ENCODE measurements at places on chromosomes 4 and X.
A peak's percentile ranks its signal among the peaks of the same experiment; 100 is the strongest.

GRCh38 chr4:112130906-112131305, 14.3 kb upstream of the FAM241A start:
- peak; percentile 18 for DNase-seq

DNA sequence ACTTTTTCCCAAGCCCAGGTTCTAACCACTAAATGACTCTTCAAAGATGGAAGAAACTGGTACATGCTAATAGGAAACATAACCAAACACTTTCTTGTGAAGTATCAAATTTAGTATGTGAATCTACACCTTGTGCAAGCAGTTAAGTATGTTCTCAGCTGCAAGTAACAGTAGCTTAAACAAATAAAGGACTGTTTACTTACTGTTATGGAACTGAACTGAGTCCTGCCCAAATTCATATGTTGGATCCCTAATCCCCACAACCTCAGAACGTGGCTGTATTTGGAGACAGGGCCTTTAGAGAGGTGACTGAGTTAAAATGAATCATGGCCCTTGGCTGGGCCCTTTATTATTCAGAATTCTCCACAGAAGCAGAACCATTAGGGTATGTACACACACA, 178.7 kb downstream of the KDR start:
- DNase-seq = no peak

DNA sequence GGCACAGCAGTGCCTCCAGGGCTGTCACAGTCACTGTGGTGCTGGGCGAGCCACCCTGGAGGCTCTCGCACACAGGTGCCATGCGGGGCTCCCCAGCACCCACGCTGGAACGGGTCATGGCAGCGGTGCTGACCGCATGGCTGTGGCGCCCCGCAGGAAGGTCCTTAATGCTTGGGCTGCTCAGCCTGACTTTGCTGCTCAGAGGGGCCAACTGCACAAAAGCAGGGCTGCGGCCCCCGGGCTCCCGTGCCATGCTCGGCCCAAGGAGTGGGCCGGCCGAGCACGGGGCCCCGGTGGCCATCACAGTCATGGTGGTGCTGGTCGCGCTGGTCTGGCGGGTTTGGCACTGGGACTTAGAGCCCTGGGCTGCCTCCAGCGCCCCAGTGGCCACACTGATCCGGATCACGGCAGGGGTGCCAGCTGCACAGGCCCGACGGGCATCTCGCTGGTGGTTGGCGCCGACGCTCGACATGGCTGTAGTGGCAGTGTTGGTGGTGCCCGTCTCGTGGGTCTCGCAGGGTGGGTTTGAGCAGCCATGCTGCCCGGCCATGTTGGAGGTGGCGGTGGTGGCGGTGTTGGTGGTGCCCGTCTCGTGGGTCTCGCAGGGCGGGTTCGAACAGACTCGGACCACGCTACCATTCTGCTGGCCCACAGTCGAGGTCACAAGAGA, 10.2 kb upstream of the RENBP start:
- DNase-seq = no peak

DNA sequence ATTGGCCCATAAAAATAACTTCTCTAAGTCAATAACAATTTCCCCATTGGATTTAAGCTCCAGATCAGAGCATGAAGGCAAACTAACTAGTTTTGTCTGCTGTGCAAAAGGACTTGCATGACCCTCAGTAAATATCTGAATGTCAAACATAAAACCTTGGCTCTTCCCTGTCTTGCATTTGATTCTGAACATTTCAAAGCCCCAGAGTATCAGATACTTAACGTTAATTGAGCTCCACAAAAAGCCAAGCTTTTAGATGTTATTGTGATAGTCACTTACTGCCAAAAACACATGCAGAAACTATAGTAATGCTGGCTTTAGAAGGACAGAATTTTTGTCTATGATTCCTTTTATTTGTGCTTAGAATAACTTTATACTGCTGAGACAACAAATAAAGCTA, 664.2 kb downstream of the ADGRL3 start:
- DNase-seq = no peak

DNA sequence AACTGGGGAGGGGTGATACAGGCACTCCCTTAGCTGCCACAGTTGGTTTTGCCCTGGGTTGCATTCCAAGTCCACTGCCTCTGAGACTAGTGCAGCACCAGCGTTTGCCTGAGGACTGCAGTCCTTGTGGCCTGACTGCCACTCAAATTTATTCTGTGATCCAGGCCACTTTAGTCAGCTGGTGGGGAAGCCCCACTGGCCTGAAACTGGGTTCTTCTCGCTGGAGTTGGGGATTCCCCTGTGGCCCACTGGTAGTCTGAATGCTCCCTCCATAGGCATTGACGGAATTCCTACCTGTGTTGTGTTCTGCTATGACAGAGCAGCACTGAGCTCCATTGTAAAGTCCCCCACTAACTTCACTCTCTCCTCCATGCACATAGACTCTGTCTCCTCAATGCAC, 63.8 kb downstream of the PTPN13 start:
- no peak for DNase-seq

DNA sequence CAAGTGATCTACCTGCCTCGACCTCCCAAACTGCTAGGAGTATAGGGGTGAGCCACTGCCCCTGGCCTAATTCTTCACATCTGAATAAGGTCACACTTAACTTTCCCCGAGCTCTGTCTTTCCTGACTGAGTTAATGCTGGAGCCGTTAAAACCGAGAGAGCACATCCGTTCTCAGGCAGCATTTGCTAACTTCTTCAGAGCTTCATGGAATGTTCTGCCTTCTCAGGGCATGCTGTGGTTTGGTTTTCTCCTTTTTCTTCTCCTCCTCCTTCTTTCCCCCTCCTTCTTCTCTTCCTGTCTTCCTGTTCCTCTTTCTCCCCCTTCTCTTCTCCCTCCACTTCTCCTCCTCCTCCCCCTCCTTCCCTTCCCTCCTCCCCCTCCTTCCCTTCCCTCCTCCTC, 119.9 kb downstream of the ASMT start:
- DNase-seq = no peak

DNA sequence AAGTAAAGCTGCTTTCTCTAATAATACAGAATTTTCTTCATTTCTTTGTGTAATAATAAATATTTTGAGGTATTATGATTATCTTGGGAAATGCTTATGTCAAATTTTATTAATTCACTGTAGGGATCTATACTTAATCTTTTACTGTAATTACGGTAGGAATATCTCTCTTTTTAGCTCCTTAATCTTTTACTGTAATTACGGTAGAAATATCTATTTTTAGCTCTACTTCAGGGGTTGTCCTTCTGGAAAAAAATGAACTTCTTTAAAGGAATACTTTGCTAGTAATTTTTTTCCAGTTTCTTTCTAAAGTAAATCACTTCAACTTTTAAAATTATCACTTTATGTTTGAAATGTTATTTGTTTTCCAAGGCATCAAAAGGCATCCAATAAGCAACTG, 2229.4 kb upstream of the AGA start:
- DNase-seq = no peak

DNA sequence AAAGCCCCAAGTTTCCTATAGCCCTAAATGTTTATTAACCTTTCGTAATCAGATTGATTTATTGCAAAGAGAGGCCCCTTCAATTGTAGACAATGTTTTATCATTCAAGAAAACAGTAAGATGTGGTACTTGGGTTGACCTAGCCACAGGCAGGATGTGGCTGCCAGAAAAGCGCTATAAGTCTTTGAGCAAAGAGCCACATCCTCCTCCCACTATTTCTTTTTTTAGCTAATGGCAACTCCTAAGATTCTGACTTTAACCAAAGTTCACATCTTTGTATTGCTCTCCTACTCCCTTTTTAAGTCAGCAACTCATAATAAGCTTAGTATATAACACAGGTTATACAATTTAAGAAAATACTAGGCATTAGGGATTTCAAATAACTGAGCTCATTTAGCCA, 70.7 kb upstream of the PPP3CA start:
- DNase-seq = no peak

DNA sequence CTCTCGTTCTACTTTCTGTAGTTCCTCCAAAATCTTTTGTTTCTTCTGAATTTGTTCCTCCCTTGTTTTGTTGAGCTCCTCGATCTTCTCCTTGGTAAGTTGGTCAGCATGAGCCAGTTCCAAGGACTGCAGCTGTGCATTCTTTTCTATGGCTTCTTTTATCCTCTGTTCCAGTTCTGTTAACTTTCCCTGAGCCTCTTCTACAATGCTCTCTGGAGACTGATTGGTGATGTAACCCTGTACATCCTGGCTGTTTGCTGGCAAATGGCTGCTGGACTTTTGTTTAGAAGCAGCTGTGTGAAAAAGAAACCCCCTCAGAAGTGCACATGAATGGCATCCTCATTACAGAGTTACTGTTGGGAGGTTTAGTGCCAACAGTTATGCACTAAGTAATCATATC, 70.5 kb upstream of the COX18 start:
- no peak for DNase-seq

GRCh38 chrX:43615660-43616059, 40.4 kb upstream of the MAOA start:
- no peak for DNase-seq

GRCh38 chr4:36316607-36317006, 35.2 kb downstream of the DTHD1 start:
- no peak for DNase-seq

GRCh38 chr4:7747062-7747385, 192.6 kb downstream of the AFAP1 start:
- DNase-seq = no peak

- DNase-seq = no peak
Observed at GRCh38 chr4:139005774-139006173, 9.8 kb upstream of the NOCT start.

DNA sequence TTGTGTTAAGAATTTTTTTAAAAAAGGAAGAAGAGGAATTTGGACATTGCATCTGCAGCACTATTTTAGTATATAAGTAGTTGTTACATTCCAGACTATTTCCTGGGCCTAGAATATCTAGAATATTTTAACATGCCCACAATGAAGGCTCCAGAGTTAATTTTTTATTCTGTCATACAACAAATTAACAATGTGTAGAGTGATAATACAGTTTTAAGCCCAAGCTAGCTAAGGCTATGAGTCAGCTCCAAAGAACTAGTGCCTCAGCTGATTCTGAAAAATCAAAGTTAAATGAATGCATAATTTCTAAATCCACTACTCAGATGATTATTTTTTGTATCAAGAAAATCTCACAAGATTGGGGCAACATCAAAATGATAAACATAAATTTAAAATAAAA, 231.4 kb downstream of the PRDM5 start:
- DNase-seq = no peak

DNA sequence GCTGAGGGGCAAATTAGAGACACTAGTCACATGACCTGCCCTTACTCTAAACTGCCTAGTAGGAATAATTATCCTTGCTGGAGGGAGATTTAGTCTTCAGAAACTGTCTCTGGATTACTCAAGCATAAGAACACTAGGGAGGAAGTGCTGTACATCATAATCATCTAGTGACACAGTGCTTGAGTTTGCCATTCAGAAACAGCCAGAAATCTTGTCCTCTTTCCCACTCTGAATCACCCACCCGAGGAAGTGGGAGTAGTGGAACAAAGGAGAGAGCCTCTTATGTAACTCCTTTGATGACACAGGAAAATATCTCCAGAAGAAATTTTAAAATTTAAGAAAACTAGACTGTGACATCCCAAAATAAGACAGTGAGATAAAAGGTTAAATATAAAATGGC, 69.3 kb upstream of the PCDH19 start:
- DNase-seq = no peak

DNA sequence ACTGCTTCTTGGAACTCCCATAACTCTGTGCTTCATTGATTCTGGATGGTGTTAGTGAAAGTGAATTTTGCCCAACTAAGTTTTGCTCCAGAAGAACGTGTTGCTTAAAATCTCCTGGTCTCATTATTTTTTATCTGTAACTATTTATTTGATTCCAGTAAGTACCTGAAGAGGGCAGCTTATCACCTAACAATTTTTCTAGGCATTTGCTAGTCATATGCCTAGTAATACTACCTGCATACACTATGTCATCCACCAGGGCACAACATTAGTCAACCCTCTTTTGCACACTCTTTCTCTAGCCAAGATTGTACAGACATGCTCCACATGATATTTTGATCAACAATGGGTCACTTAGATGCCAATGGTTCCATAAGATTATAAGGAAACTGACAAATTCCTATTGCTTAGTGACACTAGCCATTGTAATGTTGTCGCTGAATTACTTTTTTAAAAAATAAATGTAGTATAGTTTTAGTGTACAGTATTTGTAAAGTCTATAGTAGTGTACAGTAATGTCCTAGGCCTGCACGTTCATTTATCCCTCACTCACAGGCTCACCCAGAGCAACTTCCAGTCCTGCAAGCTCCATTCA, 499.9 kb upstream of the AADAT start:
- no peak for DNase-seq

GRCh38 chr4:86300516-86300915, 59.3 kb downstream of the MAPK10 start:
- no peak for DNase-seq

- DNase-seq = peak; percentile 39
Observed at GRCh38 chrX:44871931-44872820, 812 bp upstream of the KDM6A start.

DNA sequence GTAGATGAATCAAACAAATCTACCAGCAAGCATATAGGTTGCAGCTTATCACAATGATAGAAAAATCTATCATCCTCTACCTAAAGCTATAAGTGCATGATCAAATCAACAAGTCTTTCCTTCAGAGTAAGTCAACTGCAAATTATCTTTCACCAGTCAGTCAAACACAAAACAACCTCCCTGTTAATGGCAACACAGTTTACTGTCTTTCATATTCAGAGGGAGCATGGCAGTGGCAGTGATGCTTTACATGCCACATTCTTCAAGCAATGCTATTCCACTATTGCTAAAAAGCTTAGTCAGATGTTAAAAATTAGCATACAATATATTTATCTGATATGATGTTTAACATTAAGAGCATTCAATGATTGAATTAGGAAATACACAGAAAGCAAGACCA, 245.1 kb upstream of the KLHL4 start:
- DNase-seq = no peak
